ENCODE measurements at places on chromosomes 7 and 10. TPM values are rescaled to one million over a fixed set of nuclear protein-coding genes. Genes with fewer than 3 reads are reported as not detected.

DNA sequence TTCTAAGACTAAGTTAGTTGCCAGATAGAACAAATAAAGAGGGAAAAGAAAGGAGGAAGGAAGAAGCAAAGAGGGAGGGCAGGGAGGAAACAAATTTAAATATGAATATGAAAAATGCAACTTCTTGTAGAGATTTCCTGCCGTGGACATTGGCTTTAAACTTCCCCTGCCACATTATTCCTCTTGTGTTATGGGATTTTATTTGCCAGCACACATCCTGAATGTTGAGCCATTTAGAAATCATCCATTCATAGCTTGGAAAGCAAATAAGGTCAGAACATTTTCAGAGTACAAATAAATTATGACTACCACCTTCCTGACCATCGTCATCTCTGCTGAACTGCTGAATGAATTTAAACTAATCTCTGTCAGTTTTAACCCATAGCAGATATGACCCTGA, 911.9 kb upstream of the LRRN3 start:
- no peak for DNase-seq

GRCh38 chr7:13603016-13603415, 386.4 kb downstream of the ETV1 start:
- DNase-seq: no peak

DNA sequence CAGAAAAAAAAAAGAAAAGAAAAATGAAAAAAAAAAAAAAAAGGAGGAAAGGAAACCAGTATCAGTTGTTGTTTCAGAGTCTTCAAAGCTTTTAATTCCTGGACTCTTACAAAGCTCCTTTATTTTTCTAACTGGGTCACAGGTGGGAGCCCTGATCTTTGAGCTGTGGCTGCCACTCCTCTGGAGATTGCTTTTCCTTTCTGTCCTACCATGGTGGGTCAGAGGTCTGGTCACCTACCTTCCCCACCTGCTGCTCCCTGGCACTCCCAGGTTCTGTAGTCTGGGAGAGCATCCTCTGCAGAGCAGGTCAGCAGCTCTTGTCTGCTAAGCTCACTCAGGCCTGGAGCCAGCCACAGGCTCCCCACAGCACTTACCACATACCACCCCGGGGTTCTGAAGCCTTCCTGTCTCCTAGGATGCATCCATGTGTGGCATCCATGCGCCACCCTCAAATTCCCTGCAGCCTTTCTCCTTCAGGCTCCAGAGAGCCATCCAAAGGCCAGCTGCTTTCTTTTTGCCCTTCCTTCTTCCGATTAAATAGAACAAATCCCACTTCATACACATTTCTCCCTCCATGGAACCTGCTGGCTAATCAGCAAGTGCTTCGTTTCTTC, 73.2 kb upstream of the TPK1 start:
- DNase-seq: no peak

The COL13A1 gene
- total RNA-seq: not detected

The RUFY2 gene
- total RNA-seq: 26.5 TPM

The PNLIPRP1 gene
- total RNA-seq: not detected

DNA sequence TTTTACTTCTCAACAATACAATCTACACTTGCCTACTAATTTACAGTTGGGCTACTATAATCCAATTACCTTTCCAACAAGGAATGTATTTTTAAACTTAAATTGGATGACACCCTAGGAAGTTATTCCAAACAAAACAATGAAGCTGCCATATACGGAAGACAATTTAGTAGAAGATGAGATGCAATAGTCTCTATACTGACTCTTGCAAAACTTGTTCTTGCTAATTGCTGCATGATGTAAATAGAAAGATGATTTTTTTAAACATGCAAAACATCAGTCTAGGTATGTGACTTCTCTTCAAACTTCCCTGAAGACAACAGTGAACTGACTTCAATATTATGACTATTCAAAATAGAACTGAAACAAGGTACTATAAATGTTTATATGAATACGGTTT, 17.6 kb downstream of the NT5C3A start:
- no peak for DNase-seq

The GJD4 gene
- not detected for total RNA-seq

DNA sequence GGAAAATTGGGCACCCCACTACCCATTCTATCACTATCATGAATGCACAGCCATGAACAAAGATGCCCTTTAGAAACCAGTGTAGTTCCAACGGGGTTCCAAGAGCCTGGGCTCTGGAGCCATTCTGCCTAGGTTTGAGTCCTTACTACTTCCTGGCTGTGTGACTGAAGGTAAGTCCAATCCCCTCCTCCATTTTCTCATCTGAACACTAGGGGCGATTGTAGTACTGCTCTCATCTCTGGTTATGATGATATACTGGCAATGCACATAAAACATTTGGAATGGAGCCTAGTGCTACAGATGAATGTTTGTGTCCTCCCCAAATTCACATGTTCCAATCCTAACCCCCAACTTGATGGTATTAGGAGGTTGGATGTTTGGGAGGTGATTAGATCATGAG, 28.1 kb upstream of the CDH23 start:
- DNase-seq: no peak

- DNase-seq: no peak
These were observed 38.8 kb upstream of the CACUL1 start for GRCh38 chr10:118793545-118793944.

DNA sequence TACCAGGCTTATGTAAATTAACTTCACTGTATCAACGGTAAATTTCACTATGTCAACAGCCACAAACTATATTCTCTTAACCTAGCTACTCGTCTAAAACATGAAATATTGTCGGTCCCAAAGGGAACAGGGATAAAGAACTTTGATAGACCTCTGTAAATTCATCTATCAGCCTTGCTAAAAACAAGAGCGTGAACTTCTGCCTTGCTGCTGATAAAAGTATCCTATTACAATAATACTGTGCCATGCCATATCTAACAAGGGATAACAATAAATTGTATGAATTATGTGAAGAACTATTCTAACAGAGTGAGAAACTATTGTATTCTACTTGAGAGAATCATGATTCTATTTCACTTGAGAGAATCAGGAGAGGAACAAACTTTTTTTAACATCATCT, 117.2 kb downstream of the CNOT4 start:
- no peak for DNase-seq

The RTKN2 gene
- total RNA-seq: 0.44 TPM

- DNase-seq: no peak
These were observed 173.8 kb upstream of the PLXNA4 start for GRCh38 chr7:132750096-132750495.

GRCh38 chr10:113261161-113261560, 291.7 kb upstream of the HABP2 start:
- DNase-seq: no peak

GRCh38 chr7:102079140-102080018, 207.3 kb upstream of the SH2B2 start:
- no peak for DNase-seq

DNA sequence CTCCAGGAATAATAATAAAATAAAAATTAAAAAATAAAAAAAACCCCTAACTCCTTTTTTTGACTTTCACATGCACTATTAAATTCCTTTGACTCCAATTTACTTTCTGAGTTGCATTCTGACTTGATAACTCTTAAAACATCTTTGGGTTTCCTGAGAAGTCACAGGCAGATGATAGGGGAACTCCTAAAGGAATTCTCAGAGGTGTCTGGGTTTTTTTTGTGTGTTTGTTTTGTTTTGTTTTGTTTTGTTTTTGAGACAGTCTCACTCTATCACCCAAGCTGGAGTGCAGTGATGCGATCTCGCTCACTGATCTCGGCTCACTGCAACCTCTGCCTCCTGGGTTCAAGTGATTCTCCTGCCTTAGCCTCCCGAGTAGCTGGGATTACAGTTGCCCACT, 52.7 kb upstream of the APBB1IP start:
- DNase-seq: no peak

DNA sequence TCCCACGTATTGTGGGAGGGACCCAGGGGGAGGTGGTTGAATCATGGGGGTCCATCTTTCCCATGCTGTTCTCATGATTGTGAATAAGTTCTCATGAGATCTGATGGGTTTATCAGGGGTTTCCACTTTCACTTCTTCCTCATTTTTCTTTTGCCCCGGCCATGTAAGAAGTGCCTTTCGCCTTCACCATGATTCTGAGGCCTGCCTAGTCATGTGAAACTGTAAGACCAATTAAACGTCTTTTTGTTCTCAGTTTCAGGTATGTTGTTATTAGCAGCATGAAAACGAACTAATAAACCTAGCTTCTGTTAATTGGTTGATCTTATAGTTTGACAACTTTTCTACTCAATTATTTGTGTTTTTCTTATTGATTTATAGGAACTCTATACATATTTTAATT, 206.3 kb downstream of the NXPH1 start:
- DNase-seq: no peak

GRCh38 chr10:6379015-6379776, 176.5 kb downstream of the PFKFB3 start:
- no peak for DNase-seq

GRCh38 chr7:94621120-94621519, 34.8 kb downstream of the SGCE start:
- DNase-seq: no peak

- no peak for DNase-seq
These were observed 35.0 kb downstream of the VIPR2 start for GRCh38 chr7:159109653-159110035.

The TUBAL3 gene
- not detected for total RNA-seq

DNA sequence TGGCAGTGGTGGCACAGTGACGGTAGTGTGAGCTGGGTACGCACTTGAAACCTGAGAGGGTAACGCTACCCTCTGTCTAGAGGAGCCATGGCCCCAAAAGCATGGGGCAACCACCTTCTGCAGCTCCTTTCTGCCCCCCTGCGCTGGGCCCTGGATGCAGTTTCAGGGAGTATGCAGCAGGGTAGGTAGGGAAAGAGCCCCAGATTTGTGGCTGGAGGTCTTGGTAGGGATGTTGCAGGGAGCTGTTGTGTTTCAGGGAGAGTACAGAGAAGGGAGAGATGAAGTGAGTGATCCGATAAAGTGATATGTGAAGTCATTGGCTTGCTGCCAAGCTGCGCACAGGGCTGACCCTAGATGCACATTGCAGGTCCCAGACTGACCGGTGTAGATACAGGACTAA, 2.7 kb upstream of the PGAM2 start:
- DNase-seq: no peak

GRCh38 chr10:71457908-71458307, 61.2 kb downstream of the CDH23 start:
- no peak for DNase-seq

- DNase-seq: no peak
These were observed 12.1 kb downstream of the ENTPD1 start for GRCh38 chr10:95767884-95768556.

GRCh38 chr7:40850017-40850416, 715.2 kb downstream of the SUGCT start:
- no peak for DNase-seq

- DNase-seq: no peak
These were observed 27.4 kb downstream of the MAPK8 start for GRCh38 chr10:48333856-48334255.

The TSPAN12 gene
- not detected for total RNA-seq

The TMEM72 gene
- not detected for total RNA-seq

GRCh38 chr10:70284542-70285475, 1.0 kb upstream of the NPFFR1 start:
- no peak for DNase-seq

- no peak for DNase-seq
These were observed 16.0 kb downstream of the CCDC71L start for GRCh38 chr7:106644999-106645398.

GRCh38 chr7:522071-522950, 2.7 kb upstream of the PDGFA start:
- DNase-seq: peak; percentile 37

GRCh38 chr7:116699722-116700120, 27.7 kb downstream of the MET start:
- DNase-seq: no peak

The IFIT2 gene
- 5.6 TPM for total RNA-seq

- peak; percentile 75 for DNase-seq
These were observed 102.7 kb downstream of the CUBN start for GRCh38 chr10:17026686-17027485.

DNA sequence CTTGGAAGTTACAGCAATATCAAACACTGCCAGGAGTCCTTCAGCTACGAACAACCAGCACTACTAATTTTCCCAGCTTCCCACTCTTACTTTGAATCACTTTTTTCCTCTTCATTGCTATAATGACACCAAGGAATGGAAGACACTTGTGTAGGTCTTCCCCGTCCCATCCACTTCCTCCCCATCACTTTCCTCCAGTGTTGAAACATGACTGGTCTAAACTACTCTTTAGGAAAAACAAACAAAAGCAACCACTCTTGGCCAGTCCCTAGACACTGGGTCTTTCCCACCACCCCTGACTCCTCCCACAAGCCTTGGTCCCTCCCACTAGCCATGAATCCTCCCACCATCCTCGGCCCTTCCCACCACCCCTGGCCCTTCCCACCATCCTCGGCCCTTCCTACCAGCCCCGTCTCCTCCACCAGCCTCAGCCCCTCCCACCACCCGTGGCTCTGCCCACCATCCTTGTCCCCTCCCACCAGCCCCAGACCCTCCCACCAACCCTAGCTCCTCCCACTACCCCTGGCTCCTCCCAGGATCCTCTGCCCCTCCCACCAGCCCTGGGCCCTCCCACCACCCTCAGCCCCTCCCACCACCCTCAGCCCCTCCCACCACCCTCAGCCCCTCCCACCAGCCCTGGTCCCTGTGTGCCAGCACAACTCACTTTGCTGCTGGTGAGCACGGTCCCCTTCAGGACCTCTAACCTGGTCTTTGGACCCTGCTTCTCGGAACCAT, 68.5 kb downstream of the CXCL12 start:
- DNase-seq: no peak

Data from naive thymus-derived CD8-positive, alpha-beta T cell (primary cell).